ENCODE measurements at places on chromosomes 13 and 19. TPM values are rescaled to one million over a fixed set of nuclear protein-coding genes. Genes with fewer than 3 reads are reported as not detected.

GRCh38 chr19:2700660-2701360 is 1.7 kb downstream of the GNG7 start:
- no peak for DNase-seq
- peaks cover 4% of the 10 kb centered on the region for H3K27me3 ChIP-seq

GRCh38 chr13:38713046-38713445 is 26.2 kb downstream of the FREM2 start:
- H3K36me3 ChIP-seq, result no peaks in the 10 kb centered on the region
- H3K27ac ChIP-seq, result no peak overlapping the region
- no peaks in the 10 kb centered on the region for H3K27me3 ChIP-seq
- H3K4me1 ChIP-seq, result no peaks in the 10 kb centered on the region

DNA sequence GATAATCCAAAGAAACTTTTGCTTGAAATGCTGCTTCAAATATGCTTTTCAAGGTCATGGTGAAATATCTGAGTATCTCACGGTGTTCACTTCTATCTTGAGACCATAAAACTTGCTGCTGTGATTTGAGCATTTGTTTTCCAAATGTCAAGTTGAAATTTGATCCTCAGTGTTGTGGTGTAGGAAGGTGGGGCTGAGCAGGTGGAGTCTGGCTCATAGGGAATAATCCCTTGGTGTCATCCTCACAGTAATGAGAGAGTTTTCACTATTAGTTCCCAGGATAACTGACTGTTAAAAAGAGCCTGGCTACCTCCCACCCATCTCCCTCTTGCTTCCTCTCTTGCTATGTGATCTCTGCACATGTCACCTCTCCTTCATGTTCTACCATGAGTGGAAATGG is 858.0 kb upstream of the SLITRK5 start:
- no peaks in the 10 kb centered on the region for H3K27me3 ChIP-seq
- H3K4me1 ChIP-seq, result no peaks in the 10 kb centered on the region
- no peak overlapping the region for H3K27ac ChIP-seq
- no peak for DNase-seq
- H3K36me3 ChIP-seq, result no peaks in the 10 kb centered on the region

GRCh38 chr13:28336193-28336657 is 158.7 kb downstream of the FLT1 start:
- no peak for DNase-seq
- peaks cover 16% of the 10 kb centered on the region for H3K4me1 ChIP-seq
- H3K36me3 ChIP-seq, result no peaks in the 10 kb centered on the region
- H3K27ac ChIP-seq, result no peak overlapping the region

- H3K4me3 ChIP-seq, result no peak overlapping the region
- H3K4me1 ChIP-seq, result no peaks in the 10 kb centered on the region
- H3K27me3 ChIP-seq, result no peaks in the 10 kb centered on the region
- H3K27ac ChIP-seq, result no peak overlapping the region
Measured at GRCh38 chr19:32773126-32773525, 53.6 kb downstream of the TDRD12 start.

DNA sequence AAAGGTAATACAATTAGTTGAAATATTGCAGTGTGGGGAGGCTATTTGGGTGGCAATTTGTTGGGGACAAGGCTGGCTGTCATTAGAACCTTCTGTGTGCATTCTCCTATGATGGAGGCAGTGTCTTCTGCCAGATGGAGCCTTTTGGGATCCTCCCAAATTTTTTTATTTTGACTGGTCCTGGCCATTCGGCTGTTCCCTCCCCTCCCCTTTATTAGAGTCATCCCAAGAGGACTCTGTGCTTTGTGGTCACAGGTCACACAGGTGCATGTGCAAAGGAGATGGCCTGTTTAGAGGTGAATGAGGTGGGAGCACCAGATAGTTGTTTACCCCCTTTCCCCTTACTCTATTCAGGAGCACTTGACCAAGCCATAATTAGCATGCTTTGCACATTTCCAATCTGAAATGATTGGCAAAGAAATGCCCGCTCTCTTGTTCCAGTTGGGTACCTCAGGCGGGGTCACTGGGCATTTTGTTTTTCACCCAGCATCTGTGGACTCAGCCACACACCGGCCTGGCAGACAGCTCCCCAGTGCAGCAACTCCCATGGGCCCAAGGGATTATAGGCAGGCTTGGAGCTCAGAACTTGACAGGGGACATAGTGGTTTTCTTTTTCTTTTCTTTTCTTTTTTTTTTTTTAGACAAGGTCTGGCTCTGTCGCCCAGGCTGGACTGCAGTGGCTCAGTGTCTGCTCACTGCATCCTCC is 19.8 kb downstream of the GATAD2A start:
- DNase-seq, result no peak
- no peak overlapping the region for H3K27ac ChIP-seq
- no peaks in the 10 kb centered on the region for H3K27me3 ChIP-seq
- no peaks in the 10 kb centered on the region for H3K36me3 ChIP-seq

DNA sequence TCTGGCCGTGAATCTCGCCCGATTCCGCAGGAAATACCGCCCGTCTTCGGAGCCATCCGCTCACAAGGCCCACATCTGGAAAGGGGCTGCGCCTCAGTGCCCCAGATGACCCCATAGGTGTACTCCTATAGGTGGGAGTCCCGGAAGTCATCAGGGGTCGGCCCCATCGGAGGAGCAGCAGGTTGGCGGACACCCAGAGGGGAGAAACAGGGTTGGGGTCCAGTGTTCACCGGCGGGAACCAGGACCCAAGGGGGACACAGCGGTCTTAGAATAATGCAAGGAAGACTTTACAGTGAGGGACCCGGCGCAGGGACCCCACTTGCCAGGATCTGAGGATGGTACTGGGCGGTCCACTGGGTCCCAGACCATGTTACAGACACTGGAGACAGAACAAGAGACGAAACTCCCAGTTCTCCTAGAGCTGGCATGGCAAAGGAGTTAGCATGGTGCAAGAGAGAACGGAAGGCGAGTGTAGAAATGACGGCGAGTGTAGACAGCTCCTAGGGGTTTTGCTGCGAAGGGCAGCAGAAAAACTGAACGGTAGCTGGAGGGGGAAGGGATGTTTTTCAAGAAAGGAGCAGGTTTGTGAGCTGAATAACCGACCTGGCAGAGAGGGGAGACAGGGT is 4.2 kb upstream of the RGL3 start:
- no peak overlapping the region for H3K27ac ChIP-seq
- peaks cover 48% of the 10 kb centered on the region for H3K4me1 ChIP-seq
- no peak overlapping the region for H3K4me3 ChIP-seq
- no peak for DNase-seq

DNA sequence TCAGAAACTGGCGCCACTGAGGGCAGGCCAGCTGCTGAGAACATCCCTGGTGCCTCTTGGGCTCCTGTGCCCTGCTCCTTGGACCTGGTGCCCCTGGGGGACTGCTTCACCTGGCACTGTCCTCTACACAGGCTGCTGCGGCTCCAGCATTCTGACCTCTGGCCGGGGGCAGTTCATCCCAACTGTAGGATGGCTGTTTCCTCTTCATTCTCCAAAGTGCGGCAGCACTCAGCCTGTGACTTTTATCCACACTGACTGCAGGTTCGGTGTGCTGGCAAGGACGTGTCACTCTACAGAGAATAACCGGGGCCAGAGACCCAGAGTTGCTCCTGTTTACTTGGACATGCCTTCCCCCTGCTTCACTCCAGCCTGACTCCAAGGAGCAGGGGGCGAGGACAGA is 7.6 kb upstream of the ANKRD10 start:
- H3K4me3 ChIP-seq, result no peak overlapping the region
- no peak overlapping the region for H3K27ac ChIP-seq
- no peaks in the 10 kb centered on the region for H3K36me3 ChIP-seq
- peaks cover 11% of the 10 kb centered on the region for H3K27me3 ChIP-seq
- no peaks in the 10 kb centered on the region for H3K4me1 ChIP-seq
- no peak for DNase-seq

DNA sequence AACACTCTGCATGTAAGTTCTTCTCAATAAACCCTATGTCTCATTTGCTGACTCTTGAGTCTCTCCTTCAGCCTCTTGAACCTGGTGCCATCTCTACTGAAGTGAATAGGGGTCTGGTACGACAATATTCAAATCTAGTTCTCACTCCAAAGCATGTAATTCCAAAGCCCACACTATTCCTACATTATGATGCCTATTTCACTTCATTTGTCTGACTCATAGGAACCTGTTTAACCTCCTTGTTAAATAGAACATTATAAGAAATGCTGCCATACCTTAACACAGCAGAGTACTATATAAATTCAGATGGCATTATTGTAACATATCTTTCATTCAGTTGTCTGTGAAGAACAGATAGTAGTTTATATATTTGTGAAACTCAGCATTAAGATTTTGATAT is 67.1 kb downstream of the STARD13 start:
- no peak overlapping the region for H3K4me3 ChIP-seq
- H3K4me1 ChIP-seq, result peaks cover 44% of the 10 kb centered on the region
- peak overlapping the region; percentile 48 for H3K27ac ChIP-seq

PSG2 gene
- not detected for total RNA-seq

SERTM1 gene
- total RNA-seq, result 5.0 TPM

PLPPR3 gene
- 2.1 TPM for total RNA-seq

FBXO17 gene
- 10.5 TPM for total RNA-seq

ZNF528 gene
- total RNA-seq, result 29.8 TPM

Data from lower lobe of right lung (tissue), 2 donors.